ENCODE measurements at places on chromosomes 12 and 14.

GRCh38 chr12:76685246-76685678 lies 78.7 kb upstream of the ZDHHC17 start:
- DNase-seq: no peak

GRCh38 chr12:49952391-49953055 lies 2.0 kb downstream of the AQP2 start:
- no peak for DNase-seq

DNA sequence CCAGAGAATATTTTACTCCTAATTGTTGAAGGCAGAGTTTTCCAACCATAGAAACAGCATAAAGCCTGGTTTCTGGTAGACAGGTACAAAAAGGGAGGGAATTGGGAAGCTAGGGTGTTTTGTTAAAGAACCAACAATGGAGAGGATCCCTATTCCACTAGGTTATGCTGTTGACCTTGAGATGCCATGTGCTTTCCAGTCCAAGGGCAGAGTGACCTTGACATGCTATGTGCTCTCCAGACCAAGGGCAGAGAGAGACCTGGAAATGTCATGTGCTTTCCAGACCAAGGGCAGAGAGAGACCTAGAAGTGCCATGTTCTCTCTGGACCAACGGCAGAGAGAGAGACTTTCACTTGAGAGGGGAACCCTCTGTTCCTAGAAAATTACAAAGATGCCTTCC lies 1043.8 kb upstream of the FBXO33 start:
- no peak for DNase-seq

DNA sequence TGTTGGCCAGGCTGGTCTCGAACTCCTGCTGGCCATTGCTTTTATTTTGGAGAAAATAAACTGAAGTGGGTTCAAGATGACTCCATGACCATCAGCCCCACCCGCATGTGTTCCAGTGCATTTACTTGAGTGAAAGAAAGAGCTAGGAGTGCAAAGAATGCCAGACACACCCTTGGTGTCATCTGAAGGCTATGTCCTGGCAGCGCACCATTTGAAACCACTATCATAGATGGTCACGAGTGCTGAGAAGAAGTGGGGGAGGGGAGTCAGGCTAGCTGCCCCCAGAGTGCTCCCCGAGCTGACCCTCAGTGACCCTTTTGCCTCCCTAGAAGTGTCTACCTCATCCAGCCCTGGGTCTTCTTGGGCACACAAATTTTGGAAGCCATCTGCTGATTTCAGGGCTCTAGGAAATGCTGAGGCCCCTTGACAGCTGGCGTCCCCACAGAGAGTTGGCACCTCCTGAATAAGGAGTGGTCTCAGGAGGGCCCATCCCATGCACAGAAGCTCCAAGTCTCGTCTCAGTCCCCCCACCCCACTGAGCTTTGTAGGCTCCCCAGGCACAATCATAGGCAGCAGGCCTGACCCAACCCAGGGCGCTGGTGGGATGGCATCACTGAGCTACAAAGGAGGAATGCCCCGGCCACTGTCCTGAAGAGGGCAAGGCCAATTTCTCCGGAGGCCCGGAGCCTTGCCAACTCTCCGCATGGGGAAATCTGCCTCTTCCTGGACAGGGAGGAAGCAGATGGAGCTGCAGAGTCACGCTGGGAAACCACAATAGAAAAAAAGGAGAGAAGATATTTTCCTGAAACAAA lies 28.0 kb downstream of the PXN start:
- DNase-seq: no peak

DNA sequence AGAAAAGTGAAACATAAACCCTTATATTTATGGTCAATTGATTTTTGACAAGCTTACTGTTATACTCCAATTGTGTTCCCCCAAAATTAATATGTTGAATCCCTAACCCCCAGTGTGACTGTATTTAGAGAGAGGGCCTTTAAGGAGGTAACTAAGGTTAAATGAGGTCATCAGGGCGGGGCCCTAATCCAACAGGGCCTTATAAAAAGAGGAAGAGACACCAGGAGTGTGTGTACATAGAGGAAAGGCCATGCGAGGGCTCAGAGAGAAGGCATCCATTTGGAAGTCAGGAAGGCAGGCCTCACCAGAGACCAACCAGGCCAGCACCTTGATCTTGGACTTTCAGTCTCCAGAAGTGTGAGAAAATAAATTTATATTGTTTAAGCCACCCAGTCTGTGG lies 6.5 kb upstream of the VTI1B start:
- DNase-seq: no peak

DNA sequence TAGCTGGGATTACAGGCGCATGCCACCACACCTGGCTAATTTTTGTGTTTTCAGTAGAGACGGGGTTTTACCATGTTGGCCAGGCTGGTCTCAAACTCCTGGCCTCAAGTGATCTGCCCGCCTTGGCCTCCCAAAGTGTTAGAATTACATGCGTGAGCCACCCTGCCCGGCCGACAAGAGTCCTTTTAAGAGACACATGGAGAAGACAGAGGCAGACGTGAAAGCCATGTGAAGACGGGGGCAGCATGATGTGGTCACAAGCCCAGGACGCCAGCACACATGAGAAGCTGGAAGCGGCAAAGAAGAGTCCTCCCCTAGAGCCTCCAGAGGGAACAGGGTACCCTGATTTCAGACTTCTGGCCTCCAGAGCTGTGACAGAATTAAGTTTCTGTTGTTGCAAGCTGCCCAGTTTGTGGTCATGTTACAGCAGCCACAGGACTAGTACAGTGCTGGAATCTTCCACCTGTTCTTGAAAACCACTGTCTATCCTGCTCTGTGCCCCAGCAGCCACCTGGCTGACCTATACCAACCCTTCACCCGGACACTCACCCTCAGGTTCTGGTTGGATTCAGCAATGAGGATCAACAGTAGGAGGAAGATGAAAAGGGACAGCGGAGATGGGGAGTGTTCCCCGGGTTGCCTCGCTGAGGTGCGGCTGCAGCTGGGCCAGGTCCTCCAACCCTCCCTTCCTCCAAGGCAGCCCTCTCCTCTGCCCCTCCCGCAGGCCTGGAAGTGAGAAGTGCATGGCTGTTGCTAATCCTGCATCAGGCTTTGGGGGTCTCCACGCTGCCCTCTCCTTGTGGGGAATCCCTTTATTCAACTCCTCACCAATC lies 16.9 kb downstream of the VPS37B start:
- no peak for DNase-seq

GRCh38 chr14:95396221-95396620 lies 76.5 kb upstream of the CLMN start:
- no peak for DNase-seq

DNA sequence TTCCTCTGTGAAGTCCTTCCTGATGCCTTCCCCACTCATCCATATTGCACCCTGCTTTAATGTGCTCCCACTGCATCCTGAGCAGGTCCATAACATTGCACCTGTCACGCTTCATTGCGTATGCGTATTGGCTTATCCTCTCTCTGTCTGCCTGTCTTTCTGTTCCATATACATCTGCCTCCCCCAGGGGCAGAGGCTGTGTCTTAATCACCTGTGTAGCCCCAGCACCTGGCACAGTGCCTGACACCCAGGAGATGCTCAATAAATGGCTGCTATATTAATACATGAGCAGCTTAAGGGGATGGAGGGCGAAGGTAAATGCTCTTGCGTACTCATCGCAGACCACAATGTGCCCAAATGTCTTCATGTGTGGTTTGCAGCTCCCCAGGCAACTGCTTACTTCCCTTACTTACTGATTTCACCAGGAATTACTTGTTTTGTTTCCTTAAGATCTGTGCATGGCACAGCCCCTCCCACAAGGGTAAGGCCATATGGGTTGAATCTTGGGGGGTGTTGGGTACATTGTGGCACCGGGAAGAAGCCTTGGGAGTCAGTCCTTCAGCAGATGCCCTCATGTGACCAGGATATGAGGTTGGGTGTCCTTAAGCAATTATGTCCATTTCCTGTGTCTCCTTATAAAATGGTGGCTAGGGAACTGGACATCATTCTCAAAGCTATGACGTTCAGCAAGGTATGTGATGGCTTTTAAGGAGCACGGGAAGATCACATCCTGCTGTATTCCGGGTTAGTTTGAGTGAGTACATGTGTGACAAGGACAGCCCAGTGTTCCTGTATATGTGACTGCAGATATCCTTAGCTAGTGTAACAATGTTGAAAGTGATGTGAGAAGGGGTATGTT lies 848 bp upstream of the CPNE6 start:
- DNase-seq: no peak

DNA sequence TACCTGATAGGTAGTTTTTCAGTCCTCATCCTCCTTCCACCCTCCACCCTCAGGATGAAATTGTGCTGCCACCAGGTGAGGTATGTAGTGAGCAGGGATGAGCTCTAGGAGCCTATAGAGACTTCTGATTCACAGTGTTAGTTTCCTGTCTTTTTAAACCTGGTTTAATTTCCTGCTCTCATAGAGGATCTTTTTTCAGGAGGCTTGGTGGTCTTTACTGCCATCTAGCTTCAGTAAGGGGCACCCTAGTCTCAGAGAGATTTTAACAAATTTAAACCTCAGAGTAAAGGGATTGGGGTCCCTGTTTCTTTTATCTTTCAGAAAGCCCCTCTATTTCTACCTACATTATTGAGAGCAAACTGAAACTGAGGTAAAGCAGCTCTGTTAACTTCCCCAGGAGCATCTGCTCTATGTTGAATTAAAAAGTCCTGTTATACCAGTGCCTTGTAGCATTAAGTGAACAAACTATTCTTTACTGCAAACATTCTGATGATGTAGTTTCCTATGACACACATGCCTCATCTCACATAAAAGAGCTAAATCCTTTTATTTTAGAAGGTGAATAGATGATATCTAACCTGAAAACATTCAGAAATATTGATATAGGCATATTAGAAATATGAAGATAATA lies 172.2 kb upstream of the DDHD1 start:
- DNase-seq: no peak

- no peak for DNase-seq
Observed at GRCh38 chr12:70698345-70698744, 61.1 kb upstream of the PTPRB start.

GRCh38 chr14:90643982-90644670 lies 172.1 kb downstream of the TTC7B start:
- DNase-seq: no peak

GRCh38 chr14:20782280-20782890 lies 1.3 kb downstream of the RNASE6 start:
- no peak for DNase-seq

- DNase-seq: no peak
Observed at GRCh38 chr14:64012003-64012402, 159.2 kb downstream of the SYNE2 start.

DNA sequence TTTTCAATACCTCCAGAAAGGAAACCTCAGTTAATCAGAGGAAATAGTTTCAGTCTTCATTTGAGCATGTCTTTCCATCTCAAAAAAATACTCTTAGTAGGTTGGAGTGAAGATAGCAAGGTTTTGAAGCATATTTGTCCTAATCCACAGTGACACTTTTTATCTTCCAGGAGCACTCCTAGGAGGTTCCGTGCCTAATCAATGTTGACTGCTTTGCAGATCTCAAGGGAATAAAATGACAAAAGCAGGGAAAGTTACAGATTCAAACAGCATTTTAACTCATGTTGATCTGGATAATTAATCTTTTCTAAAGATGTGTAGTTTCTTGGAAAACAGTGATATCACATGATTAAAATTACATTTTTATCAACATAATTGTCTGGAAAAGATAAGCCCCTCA lies 213.9 kb downstream of the ANO6 start:
- DNase-seq: no peak

GRCh38 chr12:68638171-68638570 lies 27.5 kb downstream of the RAP1B start:
- no peak for DNase-seq

DNA sequence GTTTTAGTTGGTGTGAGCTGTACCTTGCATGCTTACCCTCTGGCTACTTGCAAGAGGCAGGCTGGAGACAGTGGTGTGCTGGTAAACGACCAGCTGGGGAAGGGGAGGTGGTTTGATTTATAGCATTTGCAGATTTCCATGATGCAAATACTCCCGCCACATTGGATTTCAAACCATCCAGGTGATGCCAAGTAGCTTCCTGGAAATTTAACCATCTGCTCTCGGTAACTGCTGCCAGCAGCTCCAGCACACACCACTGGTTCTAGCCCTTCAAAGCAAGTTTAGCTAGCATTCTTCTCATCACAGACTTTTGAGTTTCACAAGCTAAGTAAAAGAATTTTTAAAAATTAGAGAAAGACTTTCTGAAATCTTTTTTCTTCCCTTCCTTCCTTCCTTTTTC lies 104.5 kb upstream of the AMIGO2 start:
- DNase-seq: no peak

DNA sequence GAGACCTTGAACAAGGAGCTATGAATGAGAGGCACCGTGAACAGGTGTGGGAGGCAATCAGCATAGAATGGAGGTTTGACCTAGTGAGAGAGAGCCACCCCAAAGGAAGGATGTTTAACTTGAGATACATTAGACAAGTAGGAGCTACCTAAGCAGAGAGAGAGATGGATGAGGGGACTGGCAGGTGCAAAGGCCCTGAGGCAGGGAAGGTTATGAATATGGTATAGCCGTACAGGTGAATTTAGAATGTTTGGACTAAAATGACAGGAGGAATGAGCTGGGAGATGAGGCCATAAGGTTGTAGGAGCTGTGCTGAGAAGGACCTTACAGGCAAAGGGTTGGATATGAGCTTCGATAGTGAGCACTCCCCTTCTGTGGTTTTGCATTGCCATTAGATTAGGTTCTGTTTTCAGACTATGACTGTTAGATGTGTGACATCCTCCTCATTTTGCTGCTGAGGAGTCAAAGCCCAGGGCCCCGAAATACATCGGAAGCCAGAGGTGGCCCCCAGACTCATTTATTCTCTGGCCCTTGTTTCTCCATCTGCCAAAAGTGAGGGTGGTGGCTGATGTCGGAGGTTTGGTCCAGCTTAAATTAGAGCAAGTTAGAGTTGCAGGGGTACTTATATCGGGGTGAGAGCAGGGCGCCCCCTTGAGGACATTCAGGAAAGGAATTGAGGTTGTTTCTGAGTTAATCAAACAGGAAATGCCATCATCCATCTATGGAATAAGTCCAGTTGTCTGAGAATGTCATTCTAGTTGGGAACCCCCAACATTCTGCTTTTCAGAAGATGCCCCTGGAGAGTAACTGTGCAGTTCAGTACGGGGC lies 29.4 kb downstream of the SLC24A4 start:
- DNase-seq: no peak

DNA sequence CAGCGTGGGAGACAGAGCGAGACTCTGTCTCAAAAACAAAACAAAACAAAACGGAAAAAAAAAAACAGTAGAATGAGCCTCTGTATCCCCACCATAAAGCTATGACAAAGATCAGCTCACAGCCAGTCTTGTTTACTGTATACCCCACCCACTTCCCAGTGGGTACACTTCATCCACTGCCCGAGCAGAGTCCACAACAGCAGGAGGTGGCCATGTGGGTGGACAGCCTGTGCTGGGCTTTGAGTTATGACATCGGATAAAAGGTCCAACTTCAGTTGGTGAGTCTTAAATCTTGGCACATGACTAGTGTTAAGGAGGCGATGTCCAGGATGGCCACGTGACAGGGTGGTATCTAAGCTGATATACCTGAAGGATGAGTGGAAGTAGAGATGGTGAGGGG lies 34.8 kb upstream of the MAPKAPK5 start:
- DNase-seq: no peak

GRCh38 chr12:51351913-51352532 lies 5.5 kb upstream of the CELA1 start:
- peak; percentile 46 for DNase-seq

All from hepatic stellate cell (primary cell).